ENCODE measurements at places on chromosomes 2 and 18.

GRCh38 chr2:128608921-128609880, 290.5 kb upstream of the HS6ST1 start:
- no peak for DNase-seq

- no peak for DNase-seq
Observed at GRCh38 chr2:126661702-126662500, 5.9 kb downstream of the GYPC start.

- DNase-seq: no peak
Observed at GRCh38 chr2:102417946-102418345, 5.0 kb upstream of the IL18RAP start.

- DNase-seq: no peak
Observed at GRCh38 chr2:172457536-172457935, 30.1 kb downstream of the ITGA6 start.

GRCh38 chr2:148643421-148643820, 1.1 kb upstream of the EPC2 start:
- no peak for DNase-seq

DNA sequence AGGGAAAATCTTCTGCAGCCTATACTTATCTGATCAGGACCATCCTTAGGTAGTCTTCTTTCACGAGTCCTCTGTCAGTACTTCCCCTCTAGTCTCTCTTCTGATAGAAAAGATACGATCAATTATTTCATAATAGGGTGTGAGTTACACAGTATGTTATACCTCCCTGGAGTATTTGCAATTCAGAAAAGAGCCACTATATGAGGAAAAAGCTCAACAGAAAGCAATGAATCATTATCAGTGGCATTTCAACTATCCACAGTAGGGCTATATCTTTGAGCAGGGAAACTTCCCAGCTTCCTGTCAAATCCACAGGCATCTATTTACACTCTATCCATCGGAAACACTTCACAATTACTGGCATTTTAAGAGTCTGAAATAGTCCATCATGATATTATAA, 105.3 kb upstream of the ACVR2A start:
- DNase-seq: no peak

- no peak for DNase-seq
Observed at GRCh38 chr2:121427187-121427689, 103.4 kb upstream of the RNU4ATAC start.

Measured in AG04449 (cell line).